ENCODE measurements at places on chromosomes 4 and X.

- no peak for DNase-seq
Observed at GRCh38 chr4:108060164-108060563, 70.5 kb downstream of the HADH start.

GRCh38 chr4:48360285-48361011 is 19.1 kb downstream of the SLAIN2 start:
- DNase-seq: no peak

DNA sequence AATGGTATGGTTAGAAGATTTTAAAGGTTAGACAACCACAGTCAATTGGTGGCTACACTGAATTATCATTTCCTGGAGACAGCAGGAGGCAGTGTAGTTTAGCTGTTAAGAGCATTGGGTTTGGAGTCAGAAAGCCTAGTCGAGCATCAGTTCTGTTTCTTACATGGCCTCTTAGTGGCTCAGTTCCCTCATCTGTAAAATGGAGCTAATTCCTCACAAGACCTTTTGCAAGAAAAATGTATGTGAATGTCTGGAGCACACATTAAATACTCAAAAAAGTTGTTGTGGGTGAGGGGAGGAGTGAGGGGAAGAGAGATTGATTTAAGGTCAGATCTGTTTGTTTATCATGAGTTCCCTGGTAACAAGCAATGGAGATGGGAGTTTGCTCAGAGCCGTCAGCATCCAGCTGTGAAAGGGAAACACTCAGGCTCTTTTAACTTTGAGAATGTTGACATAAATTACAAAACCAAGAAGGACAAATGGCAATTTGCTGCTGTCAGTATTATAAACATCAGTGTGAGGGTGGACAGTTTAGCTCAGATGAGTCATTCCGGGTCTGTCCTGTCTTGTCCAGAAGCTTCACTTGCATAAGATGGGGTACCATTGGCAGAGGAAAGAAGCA is 98.2 kb upstream of the PGRMC2 start:
- no peak for DNase-seq

- no peak for DNase-seq
Observed at GRCh38 chr4:91838181-91838861, 465.4 kb upstream of the GRID2 start.

- no peak for DNase-seq
Observed at GRCh38 chr4:139015948-139016471, 429 bp downstream of the NOCT start.

Measured in glutamatergic neuron (in vitro differentiated cells).